Activated CD8-positive, alpha-beta memory T cell treated with anti-CD3 and anti-CD28 coated beads, Interleukin-2, amount 50 U/mL, for 4 hours (primary cell): ENCODE measurements at places on chromosomes 13 and 19.

DNA sequence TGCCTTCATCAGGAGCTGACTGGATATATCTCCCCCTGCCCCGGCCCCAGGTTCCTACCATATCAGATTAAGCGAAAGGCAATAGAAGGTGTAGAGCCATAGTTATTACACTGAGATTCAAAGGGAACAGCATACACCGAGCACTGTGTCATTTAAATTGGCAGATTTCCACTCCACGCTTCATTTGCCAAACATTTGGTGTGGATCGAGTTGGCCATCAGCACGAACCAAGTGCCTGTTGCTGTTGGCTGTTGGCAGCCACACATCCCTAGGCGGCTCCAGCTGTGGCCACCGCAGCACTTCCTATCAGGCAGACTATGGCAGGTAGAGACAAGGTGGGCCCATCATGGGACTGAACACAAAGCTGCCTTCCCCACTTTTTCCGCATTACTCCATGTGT, 115.8 kb downstream of the CCNA1 start:
- no peak for DNase-seq

DNA sequence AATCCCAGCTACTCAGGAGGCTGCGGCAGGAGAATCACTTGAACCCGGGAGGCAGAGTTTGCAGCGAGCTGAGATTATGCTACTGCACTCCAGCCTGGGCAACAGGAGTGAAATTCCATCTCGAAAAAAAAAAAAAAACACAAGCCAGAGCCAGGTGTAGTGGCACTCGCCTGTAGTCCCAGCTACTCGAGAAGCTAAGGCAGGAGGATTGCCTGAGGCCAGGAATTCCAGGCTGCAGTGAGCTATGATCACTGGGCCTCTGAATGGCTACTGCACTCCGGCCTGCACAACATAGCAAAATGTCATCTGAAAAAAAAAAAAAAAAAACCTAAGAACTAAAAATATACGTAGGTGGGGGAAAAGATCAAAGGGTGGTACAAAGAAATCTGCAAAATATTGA, 19.4 kb downstream of the EPS15L1 start:
- no peak for DNase-seq

DNA sequence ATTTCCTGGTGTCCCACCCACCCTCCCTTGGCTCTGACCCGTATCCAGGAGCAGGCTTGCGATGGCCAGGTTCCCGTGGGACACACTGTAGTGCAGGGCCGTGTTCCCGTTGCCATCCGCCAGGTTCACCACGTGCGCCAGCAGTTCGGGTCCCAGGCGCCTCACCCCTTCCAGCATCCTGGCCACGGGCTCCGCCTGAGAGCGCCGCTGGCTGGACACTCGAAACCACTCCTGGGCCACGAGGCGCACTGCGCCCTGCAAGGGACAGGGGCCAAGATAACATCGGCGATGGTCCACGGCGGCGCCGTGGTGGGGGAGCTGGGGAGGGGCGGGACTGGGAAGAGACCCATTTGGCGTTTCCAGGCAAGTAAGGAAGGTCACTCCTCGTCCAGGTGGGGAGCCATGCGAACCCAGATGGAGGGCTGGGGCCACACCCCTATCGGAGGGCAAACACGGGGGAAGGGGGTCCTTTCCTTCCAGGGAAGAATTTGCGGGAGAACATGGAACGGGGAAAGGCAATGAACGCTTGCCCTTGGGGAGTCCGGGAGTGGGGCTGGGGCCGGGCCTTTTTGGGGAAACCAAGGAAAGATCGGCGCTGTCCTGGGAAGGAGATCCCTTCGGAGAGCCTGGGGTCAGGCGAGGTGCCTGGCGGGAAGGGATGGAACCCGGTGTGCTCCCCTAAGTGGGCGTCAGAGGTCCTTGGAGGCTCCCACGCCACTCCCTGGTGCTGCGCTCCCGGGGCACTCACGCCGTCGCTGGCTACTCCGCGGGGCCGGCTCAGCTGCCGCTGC, 9.9 kb downstream of the KANK3 start:
- DNase-seq = no peak

- no peak for DNase-seq
Observed at GRCh38 chr13:28478127-28478526, 16.8 kb downstream of the FLT1 start.

GRCh38 chr19:6826281-6826920, 53.9 kb downstream of the VAV1 start:
- DNase-seq = no peak

DNA sequence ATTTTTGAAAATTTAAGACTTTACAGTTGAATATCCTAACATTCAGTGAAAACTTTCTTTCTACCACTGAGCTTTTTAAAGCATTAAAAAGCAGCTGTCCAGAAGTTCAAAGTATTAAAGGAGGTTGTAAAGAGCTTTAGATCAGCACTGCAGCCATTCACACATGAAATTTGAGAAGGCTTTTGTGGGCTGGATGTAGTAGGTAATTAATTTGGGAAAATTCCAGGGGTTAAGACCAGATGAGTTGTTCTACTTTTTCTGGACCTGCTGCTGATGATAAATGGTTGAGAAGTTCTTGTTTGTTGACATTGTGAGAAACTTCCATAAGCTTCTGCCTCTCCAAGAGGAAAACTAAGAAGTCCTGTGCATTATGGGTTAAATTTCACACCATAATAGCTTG, 1779.6 kb upstream of the PRR20A start:
- DNase-seq = no peak

- DNase-seq = no peak
Observed at GRCh38 chr19:38267761-38268483, 3.5 kb downstream of the SPINT2 start.
